ENCODE measurements at places on chromosomes 7 and 10. TPM values are rescaled to one million over a fixed set of nuclear protein-coding genes. Genes with fewer than 3 reads are reported as not detected.
A peak's percentile ranks its signal among the peaks of the same experiment; 100 is the strongest.

The CYP26A1 gene
- not detected for total RNA-seq

- H3K4me1 ChIP-seq: no peaks in the 10 kb centered on the region
- no peaks in the 10 kb centered on the region for H3K36me3 ChIP-seq
- H3K27me3 ChIP-seq: no peaks in the 10 kb centered on the region
- DNase-seq: no peak
- H3K27ac ChIP-seq: no peak overlapping the region
These were observed 202.8 kb upstream of the SMIM30 start for GRCh38 chr7:113321201-113321600.

DNA sequence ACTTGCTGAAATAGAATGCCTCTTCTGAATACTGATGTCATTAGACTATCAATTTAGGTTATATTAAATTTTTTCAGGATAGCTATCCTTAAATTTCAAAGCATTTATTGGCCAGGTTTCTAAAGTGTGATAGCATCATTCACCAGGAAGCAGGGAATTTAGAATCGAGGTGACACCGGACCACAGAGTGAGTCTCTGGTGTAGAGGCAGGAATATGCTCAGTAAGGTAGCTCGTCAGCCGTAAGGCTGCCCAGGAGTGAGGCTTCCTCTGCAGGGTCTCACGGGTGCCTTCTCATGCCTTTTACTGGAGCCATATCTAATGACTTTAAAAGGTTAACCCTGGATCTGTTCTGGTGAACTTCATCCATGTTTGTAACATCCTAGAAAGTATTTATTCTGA lies 170.8 kb upstream of the KLF14 start:
- H3K27me3 ChIP-seq: no peaks in the 10 kb centered on the region
- DNase-seq: no peak
- peak overlapping the region; percentile 75 for H3K27ac ChIP-seq
- peaks cover 10% of the 10 kb centered on the region for H3K36me3 ChIP-seq
- no peak overlapping the region for H3K4me3 ChIP-seq
- peaks cover 36% of the 10 kb centered on the region for H3K4me1 ChIP-seq

- H3K36me3 ChIP-seq: no peaks in the 10 kb centered on the region
- no peak overlapping the region for H3K27ac ChIP-seq
- H3K4me3 ChIP-seq: no peak overlapping the region
- peaks cover 13% of the 10 kb centered on the region for H3K4me1 ChIP-seq
- no peak for DNase-seq
These were observed 67.9 kb downstream of the PPP1R9A start for GRCh38 chr7:94975336-94975735.

DNA sequence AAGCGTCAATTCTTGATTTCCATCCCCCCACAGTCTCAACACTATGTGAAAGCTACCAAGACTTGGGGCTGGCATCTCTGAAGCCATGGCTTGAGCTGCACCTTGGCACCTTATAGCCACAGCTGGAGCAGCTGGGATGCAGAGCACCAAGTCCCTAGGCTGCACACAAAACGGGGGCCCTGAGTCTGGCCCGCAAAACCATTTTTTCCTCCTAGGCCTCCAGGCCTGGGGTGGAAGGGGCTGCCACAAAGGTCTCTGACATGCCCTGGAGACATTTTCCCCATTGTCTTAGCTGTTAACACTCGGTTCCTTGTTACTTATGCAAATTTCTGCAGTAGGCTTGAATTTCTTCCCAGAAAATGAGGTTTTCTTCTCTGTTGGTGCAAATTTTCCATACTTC lies 89.8 kb upstream of the GNAI1 start:
- no peak for DNase-seq
- no peaks in the 10 kb centered on the region for H3K4me1 ChIP-seq
- H3K4me3 ChIP-seq: no peak overlapping the region
- no peaks in the 10 kb centered on the region for H3K27me3 ChIP-seq
- no peaks in the 10 kb centered on the region for H3K36me3 ChIP-seq
- no peak overlapping the region for H3K27ac ChIP-seq

DNA sequence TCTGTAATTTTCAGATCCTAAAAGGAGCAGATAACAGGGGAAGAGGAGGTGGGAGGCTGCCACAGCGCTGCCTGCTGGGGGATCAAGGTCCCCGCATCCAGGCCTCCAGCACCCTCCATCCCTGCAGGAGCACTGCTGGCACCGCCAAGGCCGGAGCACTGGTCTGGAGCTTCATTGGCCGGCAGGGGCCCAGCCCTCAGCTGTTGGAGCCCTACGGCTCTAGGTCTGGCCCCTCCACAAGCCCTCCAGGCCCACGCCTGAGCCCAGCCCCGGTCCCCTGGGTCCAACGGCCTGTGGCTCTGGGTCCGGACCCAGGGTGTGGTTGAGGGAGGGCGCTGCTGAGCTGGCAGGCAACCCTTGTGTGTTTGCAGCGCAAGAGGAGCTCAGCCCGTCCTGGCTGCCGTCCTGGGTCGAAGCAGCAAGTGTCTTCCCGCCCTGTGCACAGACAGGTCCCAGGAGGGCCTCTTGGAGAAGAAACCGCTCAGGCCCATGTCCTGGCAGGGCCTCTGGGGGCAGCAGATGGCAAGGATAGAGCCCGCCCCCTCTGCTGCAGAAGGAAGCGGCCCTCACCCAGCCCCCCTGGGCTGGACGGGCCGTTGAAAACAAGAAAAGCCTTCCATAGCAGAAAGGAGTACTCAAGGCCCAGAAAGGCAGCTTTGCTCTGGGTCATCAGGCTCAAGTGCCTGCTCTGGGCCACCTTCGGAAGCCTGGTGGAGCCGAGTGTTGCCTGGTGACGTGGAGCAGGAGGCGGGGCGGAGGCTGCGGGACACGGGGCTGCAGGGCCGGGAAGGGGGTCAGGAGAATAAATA lies 54.3 kb upstream of the TNRC18 start:
- H3K27ac ChIP-seq: no peak overlapping the region
- no peak for DNase-seq
- H3K27me3 ChIP-seq: no peaks in the 10 kb centered on the region
- H3K4me3 ChIP-seq: peak overlapping the region; percentile 48

- no peaks in the 10 kb centered on the region for H3K27me3 ChIP-seq
- H3K4me1 ChIP-seq: no peaks in the 10 kb centered on the region
- no peak overlapping the region for H3K4me3 ChIP-seq
- H3K27ac ChIP-seq: no peak overlapping the region
- no peaks in the 10 kb centered on the region for H3K36me3 ChIP-seq
These were observed 36.3 kb downstream of the SUFU start for GRCh38 chr10:102540023-102540422.

- H3K4me1 ChIP-seq: no peaks in the 10 kb centered on the region
- no peak overlapping the region for H3K27ac ChIP-seq
- H3K27me3 ChIP-seq: no peaks in the 10 kb centered on the region
- H3K4me3 ChIP-seq: no peak overlapping the region
These were observed 16.8 kb upstream of the DPYSL4 start for GRCh38 chr10:132169766-132170560.

DNA sequence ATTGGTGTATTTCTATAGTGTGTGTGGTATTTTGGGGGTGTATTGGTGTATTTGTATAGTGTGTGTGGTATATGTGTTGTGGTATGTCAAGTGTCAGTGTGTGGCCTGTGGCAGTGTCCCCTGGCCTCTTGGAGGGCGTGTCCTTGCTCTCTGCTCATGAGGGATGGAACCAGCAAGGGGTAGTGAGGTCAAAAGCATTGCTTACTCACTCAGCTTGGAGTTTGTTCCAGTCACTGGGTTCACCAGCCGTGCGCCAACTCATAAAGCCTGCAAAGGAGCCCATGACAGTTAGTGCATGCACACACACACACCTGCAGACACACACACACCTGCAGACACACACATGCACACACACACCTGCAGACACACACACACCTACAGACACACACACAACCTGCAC lies 4.3 kb upstream of the TRPV6 start:
- H3K27me3 ChIP-seq: peaks cover 15% of the 10 kb centered on the region
- H3K36me3 ChIP-seq: no peaks in the 10 kb centered on the region
- H3K4me1 ChIP-seq: no peaks in the 10 kb centered on the region
- DNase-seq: no peak

GRCh38 chr10:50917486-50917885 lies 32.1 kb upstream of the A1CF start:
- no peaks in the 10 kb centered on the region for H3K36me3 ChIP-seq
- no peak overlapping the region for H3K27ac ChIP-seq
- no peak overlapping the region for H3K4me3 ChIP-seq
- DNase-seq: no peak
- H3K27me3 ChIP-seq: no peaks in the 10 kb centered on the region
- no peaks in the 10 kb centered on the region for H3K4me1 ChIP-seq

GRCh38 chr10:87739703-87740102 lies 78.3 kb downstream of the ATAD1 start:
- H3K27ac ChIP-seq: no peak overlapping the region
- no peak for DNase-seq
- H3K4me1 ChIP-seq: peaks cover 5% of the 10 kb centered on the region
